ENCODE measurements at places on chromosomes 2 and 18.
A peak's percentile ranks its signal among the peaks of the same experiment; 100 is the strongest.

DNA sequence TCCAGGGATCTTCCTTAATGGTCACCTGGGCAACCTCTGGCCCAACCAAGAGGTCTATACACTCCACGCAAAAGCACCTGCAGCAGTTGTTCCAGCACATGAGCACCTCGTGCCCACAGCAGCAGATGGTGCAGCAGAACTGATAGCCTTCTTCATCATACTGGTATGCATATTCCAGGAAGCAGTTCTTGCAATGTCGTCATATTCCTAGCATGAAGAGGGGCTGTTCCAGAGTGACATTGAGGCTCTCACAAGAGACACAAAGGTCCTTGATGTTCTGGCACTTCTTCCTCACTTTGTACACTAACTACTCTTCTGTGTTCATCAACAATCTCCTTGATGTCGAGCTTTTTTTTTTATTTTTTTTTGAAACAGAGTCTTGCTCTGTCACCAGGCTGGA is 386.2 kb downstream of the MEIS1 start:
- DNase-seq, result no peak

DNA sequence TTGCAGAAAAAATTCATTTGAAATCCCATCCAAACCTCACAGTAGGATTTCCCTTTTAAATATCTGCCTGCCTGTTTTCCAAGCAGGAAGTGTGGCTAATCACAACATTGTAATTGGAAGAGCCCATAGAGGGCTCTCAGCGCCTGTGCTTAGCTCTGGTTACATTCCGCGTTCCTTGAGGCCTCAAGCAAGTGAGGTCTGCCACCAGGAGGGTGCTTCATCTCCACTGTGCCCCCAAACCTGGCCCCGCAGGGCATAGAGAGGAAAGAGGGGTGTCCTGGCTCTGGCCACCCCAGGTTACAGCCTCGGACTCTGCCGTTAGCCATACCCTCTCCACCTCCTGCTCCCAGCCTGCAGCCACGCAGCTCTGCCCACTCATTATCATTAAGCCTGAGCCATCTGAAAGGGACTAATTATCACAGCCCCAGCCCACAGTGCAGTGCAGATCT is 214.8 kb downstream of the SP3 start:
- peak; percentile 11 for DNase-seq

DNA sequence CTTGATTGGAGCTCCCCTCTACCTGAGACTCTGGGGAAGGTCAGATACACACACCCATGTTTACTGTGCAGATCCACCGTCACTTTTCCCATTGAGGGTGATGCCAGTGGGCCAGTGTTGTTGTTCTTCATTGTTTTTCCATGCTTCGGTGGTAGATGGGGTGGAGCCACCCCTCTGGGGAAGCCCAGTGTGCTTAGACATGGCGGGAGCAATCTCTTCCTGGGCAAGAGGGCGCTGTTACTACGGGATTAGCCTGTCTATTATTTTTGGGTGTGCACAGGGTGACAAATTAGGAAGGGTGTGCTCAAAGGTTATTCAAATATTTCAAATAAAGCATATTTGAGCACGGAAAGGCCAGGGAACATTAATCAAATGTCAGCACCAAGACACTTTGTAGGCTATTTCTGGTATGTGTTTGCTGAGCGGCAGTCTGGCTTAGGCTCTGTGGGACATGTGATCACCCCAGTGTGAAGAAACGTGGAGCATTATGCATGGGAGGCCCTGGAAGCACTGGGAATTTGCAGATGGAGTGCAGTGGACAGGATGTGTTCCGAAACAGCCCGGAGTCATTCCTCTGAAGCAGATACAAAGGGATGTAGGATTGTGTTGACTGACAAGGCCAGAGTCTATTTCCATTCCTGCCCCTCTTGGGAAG is 34.8 kb upstream of the SMIM21 start:
- no peak for DNase-seq

GRCh38 chr2:675982-676646 is 1.1 kb downstream of the TMEM18 start:
- DNase-seq, result peak; percentile 57

Measured in pons (tissue), 1 donor.